ENCODE measurements at places on chromosomes 3 and 15.
A peak's percentile ranks its signal among the peaks of the same experiment; 100 is the strongest.

DNA sequence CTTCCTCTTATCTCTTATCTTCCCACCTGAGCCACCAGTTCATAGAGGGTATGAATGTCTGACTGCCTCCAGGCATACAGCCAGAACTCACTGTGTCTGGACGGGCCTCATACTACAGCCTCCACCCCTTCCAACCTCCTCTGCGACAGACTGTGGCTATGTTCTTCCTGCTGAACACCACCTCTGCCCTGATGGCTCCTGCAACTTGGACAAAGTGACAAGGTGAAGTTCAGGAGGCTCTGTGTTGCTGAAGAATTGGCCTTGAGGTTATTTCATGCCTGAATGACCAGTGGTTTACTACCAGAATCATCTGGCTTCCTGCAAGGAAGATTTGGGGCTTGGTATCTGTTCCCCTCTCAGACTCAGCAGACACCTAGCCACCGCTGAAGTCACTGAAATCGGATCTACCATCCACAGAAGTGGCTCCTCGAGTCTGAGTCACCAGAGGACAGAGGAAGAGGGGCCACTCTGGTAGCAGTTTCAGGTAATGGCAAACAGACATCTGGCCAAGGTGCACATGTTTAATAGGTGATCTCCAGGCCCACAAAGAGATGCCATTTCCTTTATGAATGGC is 14.2 kb upstream of the ULK3 start:
- DNase-seq, result no peak

DNA sequence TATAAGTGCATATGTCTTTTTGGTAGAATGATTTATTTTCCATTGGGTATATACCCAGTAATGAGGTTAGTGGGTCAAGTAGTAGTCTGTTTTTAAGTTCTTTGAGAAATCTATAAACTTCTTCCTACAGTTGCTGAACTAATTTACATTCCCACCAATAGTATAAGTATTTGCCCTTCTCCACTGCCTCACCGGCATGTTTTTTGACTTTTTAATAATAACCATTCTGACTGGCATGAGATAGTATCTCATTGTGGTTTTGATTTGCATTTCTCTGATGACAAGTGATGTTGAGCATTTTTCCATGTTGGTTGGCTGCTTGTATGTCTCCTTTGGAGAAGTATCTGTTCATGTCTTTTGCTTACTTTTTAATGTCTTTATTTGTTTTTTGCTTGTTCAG is 94.1 kb upstream of the TP63 start:
- no peak for DNase-seq

GRCh38 chr15:67063689-67064606 is 1.5 kb upstream of the SMAD3 start:
- no peak for DNase-seq

DNA sequence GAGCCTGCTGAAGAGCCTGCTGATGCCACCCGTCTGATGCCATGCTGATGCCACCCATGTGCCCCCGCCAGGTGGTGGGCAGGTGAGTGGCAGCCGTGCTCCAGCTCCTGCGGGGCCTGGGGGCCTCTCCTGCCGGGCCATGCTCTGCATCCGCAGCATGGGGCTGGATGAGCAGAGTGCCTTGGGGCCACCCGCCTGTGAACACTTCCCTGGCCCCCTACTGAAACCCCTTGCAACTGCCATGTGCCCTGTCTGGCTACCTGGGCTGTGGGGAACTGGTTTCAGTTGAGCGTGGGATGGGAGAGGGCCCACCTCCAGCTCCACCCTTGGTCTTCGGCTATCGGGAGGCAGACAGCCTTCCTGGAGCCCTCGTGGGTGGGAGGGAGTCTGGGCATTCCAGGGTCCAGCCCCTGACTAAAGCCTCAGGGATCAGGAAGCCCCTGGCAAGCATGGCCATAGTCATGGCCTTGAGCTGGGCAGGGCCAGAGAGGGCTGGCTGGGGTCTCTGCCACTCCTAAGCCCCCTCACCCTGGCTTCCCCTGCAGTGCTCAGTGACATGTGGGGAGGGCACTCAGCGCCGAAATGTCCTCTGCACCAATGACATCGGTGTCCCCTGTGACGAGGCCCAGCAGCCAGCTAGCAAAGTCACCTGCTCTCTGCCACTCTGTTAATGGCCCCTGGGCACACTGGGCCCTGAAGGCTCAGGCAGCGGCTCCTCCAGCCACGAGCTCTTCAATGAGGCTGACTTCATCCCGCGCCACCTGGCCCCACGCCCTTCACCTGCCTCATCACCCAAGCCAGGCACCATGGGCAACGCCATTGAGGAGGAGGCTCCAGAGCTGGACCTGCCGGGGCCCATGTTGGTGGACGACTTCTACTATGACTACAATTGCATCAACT is 92.2 kb downstream of the TBC1D2B start:
- DNase-seq, result no peak

GRCh38 chr15:69539345-69539744 is 86.7 kb downstream of the RPLP1 start:
- DNase-seq, result no peak

- DNase-seq, result no peak
Measured at GRCh38 chr3:122457706-122458105, 41.8 kb upstream of the WDR5B start.

GRCh38 chr15:45093622-45094357 is 20.2 kb downstream of the DUOX2 start:
- no peak for DNase-seq

DNA sequence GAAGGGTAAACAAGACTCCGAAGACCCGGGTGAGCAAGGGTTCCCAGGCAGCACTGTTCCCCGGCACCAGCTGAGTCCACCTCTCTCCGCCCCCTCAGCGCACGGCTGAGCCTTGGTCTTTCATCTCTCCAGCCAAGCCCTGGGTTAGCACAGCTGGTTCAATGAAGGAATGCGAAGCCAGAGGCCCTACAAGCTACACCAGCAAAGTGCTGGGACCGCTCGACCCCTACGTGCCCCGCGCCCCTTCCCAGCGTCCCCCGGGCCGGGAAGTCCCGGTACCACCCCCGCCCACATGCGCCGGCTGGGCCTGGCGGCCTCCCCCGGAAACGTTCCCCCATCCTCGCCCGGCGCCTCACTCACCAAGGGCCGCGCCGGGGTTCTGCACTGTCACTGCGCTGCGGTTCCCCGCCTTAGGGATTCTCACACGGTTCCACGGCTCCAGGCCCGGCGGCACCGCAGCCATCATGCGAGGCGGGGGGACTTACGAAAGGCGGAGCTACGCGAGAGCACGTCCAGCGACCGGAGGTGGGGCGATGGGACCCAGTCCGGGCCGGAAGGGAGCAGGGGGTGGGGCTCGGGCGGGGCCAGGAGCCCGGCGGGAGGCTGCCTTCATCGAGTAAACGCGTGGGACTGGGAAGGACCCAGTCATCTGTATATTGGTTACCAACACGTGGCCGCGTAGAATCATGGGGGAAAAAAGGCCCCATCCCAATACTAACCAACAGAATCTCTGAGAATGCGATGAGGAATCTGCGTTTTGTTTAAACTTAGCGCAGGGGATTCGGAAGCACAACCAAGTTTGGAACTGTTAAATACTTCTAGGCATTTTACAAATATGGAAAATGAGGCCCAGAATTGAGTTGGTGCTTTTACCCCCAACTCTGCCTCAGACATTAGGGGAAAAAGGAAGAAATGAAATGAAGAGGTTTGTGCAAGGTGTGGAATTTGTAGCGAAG is 28.7 kb downstream of the GTPBP8 start:
- DNase-seq, result peak; percentile 93

DNA sequence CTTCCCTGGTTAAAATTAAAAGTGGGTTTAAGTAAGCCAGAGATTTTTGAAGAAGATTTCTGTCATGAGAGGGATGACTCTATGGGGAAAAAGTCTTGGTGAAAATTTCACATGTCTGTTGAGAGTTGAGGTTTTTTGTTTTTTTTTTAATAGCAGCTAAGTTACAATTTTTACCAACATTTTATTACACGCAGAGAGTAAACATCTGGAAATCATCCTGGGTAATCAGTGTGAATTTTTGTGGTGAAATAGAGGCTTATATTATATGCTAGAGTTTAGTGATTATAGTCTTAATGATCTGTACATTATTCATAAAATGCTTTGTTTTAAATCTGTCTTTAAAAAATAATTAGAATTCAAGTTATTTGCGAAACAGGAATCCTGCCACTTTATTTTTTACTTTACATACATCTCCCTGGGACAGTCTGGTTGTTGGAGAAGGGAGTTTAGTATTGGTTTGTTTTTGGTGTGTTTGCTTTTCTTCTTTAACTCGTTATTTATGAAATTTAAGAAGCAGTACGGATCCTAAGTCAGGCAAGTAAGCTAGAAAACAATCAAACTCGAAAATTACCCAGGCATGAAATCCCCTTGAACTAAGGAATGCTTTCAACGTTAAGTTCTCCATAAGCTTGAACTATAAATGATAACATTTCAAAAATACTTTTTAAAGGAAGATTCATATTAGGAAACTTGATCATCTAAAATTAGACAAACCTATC is 143.4 kb upstream of the TSC22D2 start:
- no peak for DNase-seq

- peak; percentile 11 for DNase-seq
Measured at GRCh38 chr3:151918253-151919029, 45.0 kb downstream of the SUCNR1 start.

DNA sequence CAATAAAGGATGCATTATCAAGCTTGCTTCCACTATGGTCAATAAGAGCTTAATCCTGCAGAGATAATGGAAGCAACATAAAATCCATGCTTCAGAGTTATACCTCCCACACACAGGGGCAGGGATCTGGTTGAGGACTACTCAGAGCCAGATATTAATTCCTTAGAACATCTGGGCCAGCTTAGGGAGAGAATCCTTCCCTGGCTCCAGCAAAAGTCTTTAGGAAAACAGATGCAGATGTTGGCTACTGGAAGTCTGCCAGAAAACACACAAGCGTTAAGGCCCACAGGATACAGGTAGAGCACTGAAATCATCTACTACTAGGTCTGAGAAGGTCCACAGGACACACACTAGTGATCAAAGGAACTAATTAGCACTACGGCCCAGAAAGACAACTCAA is 25.2 kb downstream of the TMEM202 start:
- DNase-seq, result no peak

- no peak for DNase-seq
Measured at GRCh38 chr3:23390989-23391553, 187.9 kb downstream of the UBE2E2 start.

DNA sequence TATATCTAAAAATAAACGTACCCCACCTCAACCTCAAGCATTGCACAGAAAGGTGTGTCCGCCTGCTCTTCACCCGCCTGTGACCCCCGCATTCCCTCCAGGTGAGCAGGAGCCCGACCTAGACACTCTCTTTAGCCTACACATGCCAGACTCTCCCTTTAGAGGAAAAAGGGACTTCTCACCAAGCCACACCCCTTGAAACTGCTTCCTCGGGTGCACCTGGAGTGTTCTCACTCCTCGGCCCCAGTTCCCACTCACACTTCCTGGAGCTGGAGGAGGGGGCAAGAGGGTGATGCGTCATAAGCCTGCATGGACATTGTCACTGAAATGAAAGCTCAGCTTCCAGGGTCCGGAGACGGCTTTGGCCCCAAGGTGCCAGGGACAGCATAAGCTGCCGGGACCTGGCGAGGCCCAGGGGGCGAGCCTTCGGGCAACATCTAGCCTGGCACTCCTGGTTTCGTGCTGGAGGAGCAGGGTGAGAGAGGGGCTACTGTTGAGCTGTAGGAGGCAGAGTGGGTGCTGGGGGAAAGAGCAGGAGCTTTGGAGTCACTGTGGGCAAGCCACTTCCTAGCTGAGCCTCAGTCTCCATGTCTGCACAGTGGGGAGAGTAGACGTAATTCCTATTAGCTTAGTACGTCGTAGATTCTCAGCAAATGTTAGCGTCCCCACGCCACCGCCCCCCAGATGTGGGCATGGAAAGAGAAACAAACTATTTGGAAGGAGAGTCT is 9.8 kb upstream of the MUC4 start:
- no peak for DNase-seq

DNA sequence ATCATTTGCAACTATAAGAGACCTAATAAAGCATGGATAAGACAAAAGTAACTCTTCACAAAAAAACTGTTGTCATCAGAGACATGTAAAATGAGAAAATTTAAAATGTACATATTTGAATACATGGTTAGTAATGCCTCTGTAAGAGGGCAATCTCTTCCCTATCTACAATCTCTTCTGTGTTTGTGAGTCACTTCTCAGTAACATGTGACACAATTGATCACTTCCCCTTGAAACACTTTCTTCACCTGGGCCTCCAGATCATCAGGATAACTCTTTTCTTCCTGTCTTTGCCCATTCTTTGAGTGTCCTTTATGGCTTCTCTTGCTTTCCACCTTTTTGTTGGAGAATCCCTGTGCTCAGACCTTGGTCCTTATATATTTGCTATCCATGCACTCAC is 50.4 kb downstream of the TFDP2 start:
- no peak for DNase-seq

GRCh38 chr15:27820232-27820631 is 278.9 kb downstream of the OCA2 start:
- no peak for DNase-seq

GRCh38 chr3:188097791-188098190 is 56.2 kb upstream of the LPP start:
- DNase-seq, result peak; percentile 61

DNA sequence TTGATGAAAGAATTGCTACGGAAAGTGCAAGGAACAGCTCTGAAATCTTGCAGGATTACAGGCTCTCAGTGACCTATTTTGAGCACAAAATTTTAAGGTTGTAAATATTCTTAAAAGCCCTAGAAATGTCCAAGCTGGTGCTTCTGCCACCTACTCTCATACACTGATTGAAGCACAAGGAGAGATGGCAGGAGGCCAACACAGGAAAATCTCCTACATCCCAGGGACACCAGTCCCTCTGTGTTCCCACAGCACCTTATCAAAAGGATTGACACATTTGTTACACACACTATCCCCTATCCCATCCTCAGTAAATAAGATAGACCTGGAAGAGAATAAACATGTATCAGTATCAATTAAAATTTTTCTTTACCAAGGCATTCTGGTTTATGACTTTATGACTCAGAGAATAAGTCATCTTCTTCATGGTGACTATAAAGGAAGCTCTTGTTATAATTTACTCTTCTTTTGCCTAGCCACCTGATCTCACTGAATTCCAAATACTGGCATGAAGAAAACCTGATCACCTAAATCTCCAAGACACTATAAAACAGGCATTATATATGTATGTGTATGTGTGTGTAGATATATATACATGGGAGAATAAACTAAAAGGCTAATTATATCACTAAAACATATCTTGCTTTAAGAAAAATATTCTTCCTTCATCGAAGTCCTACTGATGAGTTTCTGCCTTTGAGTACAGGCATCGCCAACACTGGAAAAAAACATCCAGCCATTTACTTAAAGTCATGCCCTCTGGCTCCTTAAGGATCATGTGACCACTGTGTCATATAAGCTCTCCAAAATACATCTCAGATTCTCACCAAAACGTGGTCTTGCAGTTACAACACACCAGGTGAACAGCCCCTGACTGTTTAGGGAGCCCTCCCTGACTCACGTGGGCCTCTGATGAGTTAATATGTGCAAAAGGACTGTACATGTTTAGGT is 208.1 kb upstream of the NR2F2 start:
- DNase-seq, result no peak
